ENCODE measurements at places on chromosomes 4 and X. TPM values are rescaled to one million over a fixed set of nuclear protein-coding genes. Genes with fewer than 3 reads are reported as not detected.

GRCh38 chrX:11952176-11952720 is 186.0 kb upstream of the FRMPD4 start:
- H3K4me1 ChIP-seq = no peaks in the 10 kb centered on the region
- no peak overlapping the region for H3K27ac ChIP-seq
- no peak for DNase-seq
- no peak overlapping the region for H3K4me3 ChIP-seq

DNA sequence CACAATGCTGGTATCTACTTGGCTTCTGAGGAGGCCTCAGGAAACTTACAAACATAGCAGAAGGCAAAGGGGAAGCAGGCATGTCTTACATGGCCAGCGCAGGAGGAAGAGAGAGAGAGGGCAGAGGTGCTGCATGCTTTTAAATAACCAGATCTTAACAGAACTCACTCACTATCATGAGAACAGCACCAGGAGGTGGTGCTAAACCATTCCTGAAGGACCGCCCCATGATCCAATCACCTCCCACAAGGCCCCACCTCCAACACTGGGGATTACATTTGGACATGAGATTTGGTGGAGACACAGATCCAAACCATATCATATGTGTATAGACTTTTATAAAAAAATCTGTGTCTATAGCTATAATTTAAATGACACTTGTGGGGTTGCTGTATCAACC is 48.6 kb upstream of the ERVMER34-1 start:
- DNase-seq = no peak
- peaks cover 7% of the 10 kb centered on the region for H3K27me3 ChIP-seq
- no peak overlapping the region for H3K27ac ChIP-seq
- H3K4me1 ChIP-seq = no peaks in the 10 kb centered on the region

CBR4 gene
- 10.0 TPM for polyA plus RNA-seq

POU4F2 gene
- not detected for polyA plus RNA-seq

TSPAN6 gene
- 2.9 TPM for polyA plus RNA-seq

GPR78 gene
- not detected for polyA plus RNA-seq

GRCh38 chrX:31388946-31389345 is 317.1 kb upstream of the FTHL17 start:
- H3K36me3 ChIP-seq = no peaks in the 10 kb centered on the region
- no peak overlapping the region for H3K27ac ChIP-seq
- H3K27me3 ChIP-seq = no peaks in the 10 kb centered on the region
- H3K4me3 ChIP-seq = no peak overlapping the region
- H3K4me1 ChIP-seq = no peaks in the 10 kb centered on the region

DNA sequence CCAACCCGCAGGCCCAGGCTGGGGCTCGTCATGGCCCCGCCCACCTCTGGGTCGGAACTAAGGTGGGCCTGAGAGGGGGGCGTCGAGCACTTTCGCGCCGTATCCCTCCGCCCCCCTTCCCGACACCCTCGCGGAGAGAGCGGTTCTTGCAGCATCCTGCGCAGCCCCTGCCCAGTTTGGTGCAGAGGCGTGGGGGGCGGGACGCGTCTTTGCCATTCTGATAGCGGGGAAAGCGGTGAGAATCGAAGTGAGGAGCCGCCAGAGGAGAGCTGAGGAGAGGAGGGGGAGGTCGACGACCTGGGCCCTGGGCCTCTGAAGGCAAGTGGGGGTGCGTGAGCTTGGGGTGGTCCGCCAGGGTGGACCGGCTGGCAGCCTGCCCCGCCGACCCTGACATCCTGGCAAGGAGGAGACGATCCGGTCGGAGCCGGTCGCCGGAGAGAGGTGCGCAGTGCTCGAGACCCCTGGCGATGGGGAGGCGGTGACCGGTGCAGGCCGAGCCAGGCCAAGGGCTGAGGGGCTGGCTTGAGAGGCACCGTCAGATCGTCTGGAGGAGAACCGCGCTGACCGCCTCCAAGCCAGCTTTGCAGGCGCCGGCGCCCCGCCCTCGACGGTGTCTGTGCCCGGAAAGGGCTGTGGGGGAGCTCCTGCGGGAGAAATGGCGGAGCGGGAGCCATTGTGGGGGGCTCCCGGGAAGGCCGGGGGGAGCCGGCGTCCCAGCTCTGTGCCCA is 25.5 kb downstream of the GPRASP3 start:
- no peaks in the 10 kb centered on the region for H3K27me3 ChIP-seq
- no peak overlapping the region for H3K4me3 ChIP-seq
- no peaks in the 10 kb centered on the region for H3K36me3 ChIP-seq

L1CAM gene
- polyA plus RNA-seq = 0.67 TPM

CENPVL3 gene
- polyA plus RNA-seq = not detected

DUX4 gene
- not detected for polyA plus RNA-seq

DNA sequence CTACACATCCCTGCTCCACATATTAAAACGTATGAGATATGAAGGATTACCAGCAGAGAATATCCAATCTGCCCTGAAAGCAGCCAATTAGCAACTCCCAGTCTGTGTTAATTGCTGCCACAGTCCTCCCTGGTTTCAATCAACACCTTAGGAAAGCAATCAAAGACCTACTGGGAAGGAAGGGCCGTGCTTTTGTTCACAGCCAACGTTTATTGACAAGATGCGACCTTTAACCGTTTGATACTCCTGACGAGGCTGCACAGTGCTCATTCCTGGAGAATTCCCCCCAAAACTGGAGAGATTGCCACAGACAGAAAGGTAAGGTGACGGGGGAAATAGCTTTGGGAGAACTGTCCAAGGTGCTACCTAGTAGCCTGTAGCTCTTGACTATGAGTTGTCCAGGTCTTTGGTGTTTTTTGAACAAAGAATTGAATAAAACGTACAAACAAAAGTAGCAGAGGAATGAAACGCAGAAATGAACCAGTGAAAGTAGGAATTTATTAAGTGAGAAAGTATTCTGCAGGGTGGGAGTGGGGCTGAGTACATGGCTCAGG is 596.5 kb downstream of the NLGN4X start:
- H3K27ac ChIP-seq = no peak overlapping the region
- no peak overlapping the region for H3K4me3 ChIP-seq
- DNase-seq = no peak
- no peaks in the 10 kb centered on the region for H3K4me1 ChIP-seq
- H3K36me3 ChIP-seq = no peaks in the 10 kb centered on the region

GRCh38 chrX:54920610-54921426 is at the start of gene TRO:
TSS of gene TRO (plus strand) at chrX:54920824. CDS start at chrX:54922247, 1,423 bp downstream.
- H3K4me3 ChIP-seq = peak within 1 kb of the TSS; percentile 66
- H3K27me3 ChIP-seq = no peaks in the 10 kb centered on the region
- H3K4me1 ChIP-seq = peaks cover 6% of the 10 kb centered on the region
- DNase-seq = no peak
- no peaks in the 10 kb centered on the region for H3K36me3 ChIP-seq

DNA sequence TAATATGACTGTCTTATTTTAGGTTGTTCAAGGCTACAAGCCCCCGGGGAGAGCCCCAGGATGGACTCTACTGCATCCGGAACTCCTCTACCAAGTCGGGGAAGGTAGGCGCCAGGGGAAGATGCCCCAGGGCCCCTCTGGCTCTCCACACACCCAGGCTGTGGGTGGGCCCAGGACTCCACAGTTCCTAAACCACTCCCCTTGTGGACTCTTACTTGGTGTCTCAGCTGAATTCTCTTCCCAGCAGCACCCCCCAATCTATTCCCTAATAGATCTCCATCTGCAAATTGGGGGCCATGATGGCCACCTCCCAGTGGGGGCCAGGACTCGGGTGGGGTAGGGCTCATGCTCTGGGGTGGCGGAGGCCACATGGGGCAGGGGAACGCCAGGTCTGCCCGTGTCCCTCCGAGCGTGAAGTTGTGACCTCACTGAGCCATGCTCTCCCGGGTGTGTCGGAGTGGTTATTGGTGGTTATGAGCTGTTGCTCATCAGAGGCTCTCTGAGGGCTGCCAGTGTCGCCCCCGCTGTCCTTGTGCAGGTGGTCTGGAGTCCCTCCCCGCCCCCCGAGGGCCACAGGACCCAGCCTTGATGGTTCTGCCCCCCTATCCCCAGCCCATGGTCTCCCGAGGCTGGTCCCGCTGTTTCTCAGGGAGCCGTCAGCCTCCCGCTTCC is 11.2 kb upstream of the ADD1 start:
- no peak overlapping the region for H3K4me3 ChIP-seq
- no peaks in the 10 kb centered on the region for H3K27me3 ChIP-seq
- peaks cover 26% of the 10 kb centered on the region for H3K36me3 ChIP-seq
- peaks cover 36% of the 10 kb centered on the region for H3K4me1 ChIP-seq
- no peak for DNase-seq

GRCh38 chr4:38161208-38162113 is 201.3 kb downstream of the PTTG2 start:
- H3K4me3 ChIP-seq = peak overlapping the region; percentile 13
- H3K36me3 ChIP-seq = no peaks in the 10 kb centered on the region
- peaks cover 16% of the 10 kb centered on the region for H3K4me1 ChIP-seq
- H3K27me3 ChIP-seq = no peaks in the 10 kb centered on the region
- no peak for DNase-seq
- H3K27ac ChIP-seq = peak overlapping the region; percentile 75

ABLIM2 gene
- 1.5 TPM for polyA plus RNA-seq

F8A2 gene
- not detected for polyA plus RNA-seq

RCHY1 gene
- polyA plus RNA-seq = 47.9 TPM

DNA sequence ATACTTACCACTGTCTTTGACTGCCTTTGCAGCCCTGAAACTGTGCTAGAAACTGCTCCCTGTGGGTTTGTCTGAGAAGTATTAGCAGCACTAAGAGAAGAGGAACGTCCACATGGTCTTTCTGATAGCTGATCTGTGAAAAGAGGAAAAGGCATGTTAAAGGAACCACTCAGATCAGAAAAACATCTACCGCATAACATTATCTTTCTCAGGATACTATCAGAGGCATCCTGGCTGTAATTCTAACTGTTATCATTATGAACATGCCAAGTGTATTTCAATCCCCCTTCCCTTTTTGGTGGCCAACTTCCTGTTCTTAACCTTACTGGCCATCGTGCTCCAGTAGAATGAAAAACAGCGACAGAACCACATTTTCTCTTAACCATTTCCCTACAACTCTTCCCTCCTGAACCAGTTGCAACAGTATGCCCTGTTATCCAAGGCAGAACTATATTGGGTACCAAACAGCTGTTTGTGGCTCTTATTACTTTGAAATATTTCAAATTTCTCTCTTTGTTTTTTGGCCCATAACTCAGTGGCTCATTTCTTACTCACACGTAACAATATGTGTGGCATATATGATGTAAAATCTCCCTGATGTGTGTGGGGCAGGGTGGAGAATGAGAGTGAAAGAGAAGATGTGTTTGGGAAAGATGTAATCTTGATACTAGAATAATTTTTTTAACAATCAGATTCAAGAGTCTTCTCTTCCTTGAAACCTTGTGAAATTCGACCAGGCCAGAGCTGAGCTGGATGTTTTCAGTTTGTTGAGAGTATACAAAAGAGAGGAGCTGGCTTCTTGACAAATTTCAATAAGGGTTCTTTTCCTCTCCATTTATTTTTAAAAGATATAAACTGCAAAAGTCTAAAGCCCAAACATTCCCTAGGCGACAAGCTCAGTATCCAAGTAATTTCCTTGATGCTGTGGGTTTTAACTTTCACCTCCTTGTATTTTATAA is 35.2 kb downstream of the ARHGEF6 start:
- H3K27ac ChIP-seq = no peak overlapping the region
- H3K4me3 ChIP-seq = no peak overlapping the region
- peaks cover 16% of the 10 kb centered on the region for H3K4me1 ChIP-seq
- no peaks in the 10 kb centered on the region for H3K27me3 ChIP-seq
- H3K36me3 ChIP-seq = peaks cover 40% of the 10 kb centered on the region

GRCh38 chrX:123691776-123692175 is 41.1 kb downstream of the THOC2 start:
- no peak for DNase-seq
- H3K36me3 ChIP-seq = peaks cover 9% of the 10 kb centered on the region
- peaks cover 2% of the 10 kb centered on the region for H3K4me1 ChIP-seq
- no peak overlapping the region for H3K4me3 ChIP-seq

NEIL3 gene
- polyA plus RNA-seq = 0.41 TPM

GRCh38 chr4:7863911-7864681 is 75.6 kb downstream of the AFAP1 start:
- H3K4me3 ChIP-seq = no peak overlapping the region
- peaks cover 9% of the 10 kb centered on the region for H3K4me1 ChIP-seq
- no peak overlapping the region for H3K27ac ChIP-seq
- H3K36me3 ChIP-seq = no peaks in the 10 kb centered on the region

EVC gene
- polyA plus RNA-seq = 0.02 TPM

GRCh38 chrX:23980011-23980441 is 47.0 kb downstream of the KLHL15 start:
- H3K4me3 ChIP-seq = no peak overlapping the region
- H3K4me1 ChIP-seq = no peaks in the 10 kb centered on the region
- no peaks in the 10 kb centered on the region for H3K27me3 ChIP-seq
- no peak for DNase-seq

FRG2 gene
- not detected for polyA plus RNA-seq

DNA sequence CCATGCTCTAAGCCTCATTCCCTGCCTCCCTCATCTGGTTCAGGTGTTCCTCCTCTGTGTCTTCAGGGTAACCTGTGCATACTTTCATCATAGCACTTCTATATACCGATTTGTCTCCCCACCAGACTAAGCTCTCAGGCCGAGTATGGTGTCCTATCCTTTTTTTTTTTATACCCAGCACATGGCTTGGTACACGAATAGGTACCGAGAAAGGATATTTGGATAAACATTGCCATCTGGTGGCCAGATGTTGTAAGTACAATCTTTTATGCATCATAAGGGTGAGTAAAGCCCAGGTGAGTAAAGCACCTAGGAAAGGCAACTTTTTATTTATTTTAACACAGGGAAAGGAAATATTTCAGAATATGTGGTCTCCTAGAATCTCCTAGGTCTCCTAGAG is 68.4 kb downstream of the MID2 start:
- H3K36me3 ChIP-seq = no peaks in the 10 kb centered on the region
- no peaks in the 10 kb centered on the region for H3K4me1 ChIP-seq
- H3K4me3 ChIP-seq = no peak overlapping the region
- no peaks in the 10 kb centered on the region for H3K27me3 ChIP-seq
- no peak overlapping the region for H3K27ac ChIP-seq
- DNase-seq = peak; percentile 3

- no peak for DNase-seq
- H3K27me3 ChIP-seq = no peaks in the 10 kb centered on the region
- no peaks in the 10 kb centered on the region for H3K36me3 ChIP-seq
- H3K27ac ChIP-seq = no peak overlapping the region
- no peak overlapping the region for H3K4me3 ChIP-seq
Observed at GRCh38 chrX:150014525-150014924, 76.2 kb upstream of the EOLA2 start.

AKAP14 gene
- not detected for polyA plus RNA-seq

DNA sequence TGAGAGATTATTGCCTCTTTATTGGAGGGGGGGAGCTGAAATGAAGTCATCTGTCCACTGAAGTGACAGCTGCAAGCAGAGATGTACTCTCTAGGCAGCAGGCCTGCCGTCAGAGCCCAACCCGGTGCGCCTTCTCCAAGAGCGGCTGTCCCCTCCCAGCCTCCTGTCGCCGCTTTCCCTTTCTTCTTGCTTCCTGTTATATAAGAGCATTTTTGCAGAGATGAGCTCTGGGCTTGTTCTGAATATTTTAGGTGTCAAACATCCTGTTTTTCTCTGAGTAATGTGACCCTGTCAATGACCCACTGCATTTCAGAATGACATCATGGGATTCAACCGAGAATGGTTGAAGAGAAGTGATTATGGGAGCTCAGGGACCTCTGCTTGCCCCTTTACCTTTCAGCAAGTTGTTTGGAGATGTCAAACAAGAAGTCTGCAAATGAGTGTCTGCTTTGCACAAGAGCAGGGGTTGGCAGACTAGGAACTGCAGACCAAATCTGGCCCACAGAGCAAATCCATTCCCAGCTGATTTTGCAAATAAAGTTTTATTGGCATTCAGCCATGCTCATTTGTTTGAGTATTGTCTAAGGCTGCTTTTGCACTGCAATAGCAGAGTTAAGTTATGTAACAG is 79.9 kb downstream of the SLC9A6 start:
- no peaks in the 10 kb centered on the region for H3K27me3 ChIP-seq
- H3K27ac ChIP-seq = peak overlapping the region; percentile 15
- no peak overlapping the region for H3K4me3 ChIP-seq
- no peaks in the 10 kb centered on the region for H3K36me3 ChIP-seq
- DNase-seq = peak; percentile 51

PABPC4L gene
- not detected for polyA plus RNA-seq

Data from CD4-positive, CD25-positive, alpha-beta regulatory T cell (primary cell).